ENCODE measurements at places on chromosomes 2 and 18.
A peak's percentile ranks its signal among the peaks of the same experiment; 100 is the strongest.

GRCh38 chr18:43514747-43515146, 237.5 kb upstream of the SYT4 start:
- peak; percentile 30 for DNase-seq

- DNase-seq = no peak
Observed at GRCh38 chr2:235692671-235693171, 198.9 kb downstream of the AGAP1 start.

DNA sequence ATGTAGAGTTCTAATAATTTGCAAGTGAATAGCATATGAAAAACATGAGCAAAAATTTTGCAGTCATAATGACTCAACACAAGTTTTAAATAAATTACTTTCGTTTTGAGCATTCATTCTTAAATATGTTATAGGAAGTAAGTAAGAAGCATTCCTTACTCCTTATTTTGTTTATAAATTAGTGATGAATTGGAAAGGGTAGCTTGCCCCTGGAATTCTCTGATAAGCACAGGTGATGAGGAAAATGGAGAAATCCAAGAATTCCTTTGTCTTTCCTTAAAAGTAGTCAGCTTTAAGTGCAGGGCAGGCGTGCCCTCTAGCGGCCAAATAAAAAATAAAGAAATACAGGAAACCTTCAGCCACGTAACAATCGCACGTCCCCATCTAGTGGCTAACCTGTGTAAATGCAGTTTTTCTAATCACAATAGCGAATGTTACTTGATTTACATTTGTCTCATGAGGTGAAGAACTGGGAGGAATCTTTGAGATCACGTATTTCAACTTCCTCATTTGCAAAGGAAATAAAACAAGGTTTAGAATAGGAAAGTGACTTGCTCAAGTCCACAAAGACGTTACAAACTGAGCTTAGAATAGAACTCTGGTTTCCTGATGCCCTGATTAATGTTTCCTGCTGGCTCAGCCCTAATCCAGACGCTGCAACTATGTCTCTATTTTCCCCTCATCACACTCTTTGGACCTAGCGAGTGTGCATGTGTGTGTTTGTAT, 47.2 kb upstream of the ZNG1B start:
- DNase-seq = no peak

- DNase-seq = no peak
Observed at GRCh38 chr2:66329081-66329605, 105.8 kb upstream of the MEIS1 start.

GRCh38 chr2:216535454-216535995, 36.9 kb downstream of the RPL37A start:
- no peak for DNase-seq

DNA sequence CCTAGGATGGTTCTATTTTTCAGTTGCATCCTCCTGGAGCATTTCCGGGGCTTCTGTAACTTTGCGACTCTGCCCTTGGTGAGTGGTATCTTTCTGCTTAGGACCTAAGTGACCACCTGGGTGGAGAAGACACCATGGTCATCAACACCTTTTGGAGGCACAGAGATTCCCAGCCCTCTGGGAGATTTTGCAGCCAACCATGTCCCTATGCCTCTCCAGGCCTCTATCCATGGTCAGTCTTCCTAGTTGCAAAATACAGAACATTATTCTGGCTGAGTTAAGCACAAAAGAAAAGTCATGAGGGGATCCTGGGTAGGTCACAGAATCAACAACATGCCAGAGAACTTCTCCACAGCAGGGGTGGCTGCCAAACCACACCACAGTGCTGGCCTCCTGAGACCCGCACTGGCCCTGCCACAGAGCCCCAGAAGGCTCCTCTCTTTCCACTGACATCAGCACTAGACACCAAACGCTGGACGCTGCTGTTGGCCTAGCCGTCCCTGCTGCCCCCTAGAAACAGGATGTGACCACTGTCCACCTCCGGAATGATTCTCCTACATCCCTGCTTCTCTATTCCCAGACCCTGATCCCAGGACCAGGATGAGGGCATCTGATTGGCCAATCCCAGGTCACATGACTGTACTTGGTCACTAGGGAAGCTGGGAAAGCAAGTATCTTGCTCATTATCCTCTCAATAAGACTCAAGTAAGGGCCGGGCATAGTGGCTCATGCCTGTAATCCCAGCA, 47.7 kb downstream of the SMAD7 start:
- no peak for DNase-seq

- no peak for DNase-seq
Observed at GRCh38 chr2:207176247-207176646, 10.5 kb upstream of the KLF7 start.

DNA sequence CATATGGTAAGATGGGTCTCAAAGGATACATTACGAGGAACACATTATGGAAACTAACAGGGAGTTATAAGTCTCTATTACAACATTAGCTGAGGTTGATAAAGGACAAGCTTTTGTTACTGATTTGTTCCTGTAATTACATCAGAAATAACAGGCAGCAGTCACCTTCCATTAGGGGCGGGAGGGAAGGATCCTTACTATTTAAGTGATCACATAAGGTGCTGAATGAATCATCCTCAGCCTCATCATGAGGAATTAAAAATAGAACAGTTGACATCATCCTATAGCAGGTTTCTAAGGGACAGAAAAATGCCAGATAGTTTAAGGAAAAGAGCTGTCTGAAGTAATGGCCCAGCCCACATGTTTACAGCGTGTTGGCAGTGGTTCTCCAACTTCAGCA, 86.9 kb upstream of the MGAT5 start:
- DNase-seq = peak; percentile 66

GRCh38 chr2:54635554-54636152, 87.8 kb upstream of the EML6 start:
- no peak for DNase-seq

DNA sequence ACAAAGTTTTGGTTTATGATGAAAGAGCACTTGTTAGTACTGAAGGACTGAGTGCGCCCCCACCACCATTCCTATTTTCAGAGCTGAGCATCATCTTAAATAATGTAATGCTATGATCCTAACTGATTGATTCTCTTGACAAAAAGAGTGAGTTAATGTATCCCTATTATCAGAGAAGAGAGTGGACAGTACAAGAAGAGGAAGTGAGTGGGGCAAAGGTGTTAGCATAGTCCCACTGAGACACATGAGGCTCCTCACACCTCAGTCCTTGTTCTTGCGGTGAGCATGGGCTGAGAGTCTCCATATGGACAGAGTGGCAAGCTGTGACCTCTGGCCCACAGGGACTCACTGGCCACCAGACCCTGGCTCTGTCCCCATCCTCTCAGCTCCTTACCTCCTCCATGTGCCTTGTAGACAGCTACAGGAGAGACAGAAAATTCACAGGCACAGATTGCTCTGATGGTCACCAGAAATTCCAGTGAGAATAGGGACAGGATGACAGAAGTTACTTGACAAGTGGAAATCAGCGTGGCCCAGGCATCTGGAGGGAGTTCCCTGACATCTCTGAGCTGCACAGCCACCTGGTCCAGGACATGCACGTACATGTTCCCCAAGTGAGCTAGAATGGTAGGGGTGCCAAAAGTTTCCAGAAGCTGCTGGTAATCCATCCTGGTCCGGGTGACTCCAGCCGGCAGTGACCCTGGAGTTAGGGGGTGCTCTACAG, 32.6 kb downstream of the NAPG start:
- no peak for DNase-seq

- no peak for DNase-seq
Observed at GRCh38 chr2:694906-695510, 17.8 kb upstream of the TMEM18 start.

- no peak for DNase-seq
Observed at GRCh38 chr2:181120625-181121024, 140.2 kb downstream of the UBE2E3 start.

GRCh38 chr18:48785091-48785614, 165.6 kb downstream of the SMAD7 start:
- DNase-seq = no peak

DNA sequence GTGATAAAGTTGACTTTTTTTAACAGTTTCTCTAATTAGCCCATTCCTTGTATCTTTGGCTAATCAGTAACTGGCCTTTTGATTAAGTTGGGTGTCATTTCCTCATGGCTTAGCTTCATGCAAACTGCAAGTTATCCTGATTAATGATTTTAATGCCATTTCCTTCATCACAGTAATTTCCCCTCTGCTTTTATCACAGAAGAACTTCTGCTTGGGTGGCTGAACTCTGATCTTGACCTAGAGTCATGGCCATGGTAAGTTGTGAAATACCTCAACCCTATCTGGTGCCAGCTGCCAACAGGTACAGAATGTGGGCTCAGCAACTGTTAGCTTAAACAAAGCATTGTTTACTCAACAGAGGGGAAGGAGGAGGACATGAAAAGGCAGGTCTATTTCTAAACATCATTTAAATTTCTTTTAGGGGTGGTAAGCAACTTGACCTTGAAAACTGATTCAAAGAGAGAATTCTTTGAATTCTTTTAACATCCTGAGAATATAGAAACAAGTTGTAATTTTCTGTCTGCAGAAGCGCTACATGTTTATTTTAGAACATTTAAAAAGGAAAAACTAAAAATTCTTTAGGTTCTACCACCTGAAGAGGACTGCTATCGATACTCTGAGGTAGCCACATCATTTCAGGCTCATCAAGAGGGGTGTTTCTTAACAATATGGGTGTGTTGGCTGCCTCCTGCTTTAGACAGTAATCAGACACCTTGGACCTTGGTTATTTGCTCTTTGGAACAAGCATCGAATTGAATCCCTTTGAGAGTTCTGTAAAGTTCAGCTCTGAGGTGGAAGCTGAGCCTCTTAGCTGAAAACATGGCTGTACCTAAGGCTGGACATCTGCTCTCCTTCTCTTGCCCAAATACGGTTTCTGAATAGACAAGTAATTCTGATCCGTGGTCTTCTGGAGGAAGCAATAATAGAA, 39.7 kb downstream of the ANXA4 start:
- DNase-seq = peak; percentile 86
